ENCODE measurements at places on chromosomes 5 and 9.

DNA sequence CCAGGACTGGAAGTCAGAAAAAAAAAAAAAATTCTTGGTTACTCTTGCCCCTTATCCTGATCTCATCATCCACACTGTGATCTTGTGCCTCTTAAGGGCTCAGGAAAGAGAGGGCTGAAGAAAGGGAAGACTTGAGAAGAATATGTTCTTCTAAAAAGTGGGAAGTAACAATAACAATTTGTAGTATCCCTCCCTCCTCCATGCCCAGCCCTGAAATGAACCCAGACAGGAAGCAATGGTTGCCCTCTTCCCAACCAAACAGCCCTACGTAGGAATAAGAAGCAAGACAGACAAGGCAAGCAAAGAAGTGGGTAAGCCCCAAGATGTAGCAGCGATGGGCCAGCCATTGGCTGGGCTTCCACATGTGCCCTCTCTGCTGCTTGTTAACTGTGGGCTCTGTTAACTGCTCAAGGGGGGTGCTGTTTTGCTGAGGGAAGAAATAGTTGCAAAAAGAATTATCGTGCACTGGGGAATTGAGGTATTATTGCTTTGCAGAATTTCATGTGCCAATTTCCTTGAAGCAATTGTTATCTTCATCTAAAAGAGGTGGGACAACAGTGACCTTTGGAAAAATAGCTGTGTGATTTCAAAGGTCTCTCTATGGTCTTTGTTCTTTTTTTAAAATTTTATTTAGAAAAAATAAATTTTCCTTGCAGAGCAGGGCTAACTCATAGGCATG, 146.6 kb upstream of the PCA3 start:
- no peak for DNase-seq

GRCh38 chr5:68565427-68565826, 349.9 kb downstream of the PIK3R1 start:
- DNase-seq: no peak

DNA sequence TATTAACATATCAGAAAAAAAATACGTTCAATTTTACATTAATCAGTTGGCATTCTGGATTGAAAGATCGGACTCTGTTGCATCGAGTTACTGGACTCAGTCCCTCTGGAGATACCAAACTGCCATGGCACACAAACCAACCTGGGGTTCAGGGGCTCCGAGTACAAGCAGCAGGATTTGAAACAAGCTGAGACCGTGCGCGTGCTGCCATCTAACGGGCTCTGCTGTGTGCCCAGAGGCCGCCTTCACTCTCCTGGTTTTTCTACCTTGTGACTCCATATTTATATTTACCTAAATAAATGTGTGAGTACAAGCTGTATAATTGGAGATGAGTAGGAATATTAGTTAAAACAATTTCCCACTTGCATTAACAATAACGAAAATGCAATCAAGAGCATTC, 48.2 kb downstream of the ANXA1 start:
- no peak for DNase-seq

- DNase-seq: no peak
Observed at GRCh38 chr5:147893820-147894219, 12.5 kb downstream of the C5orf46 start.

All from activated gamma-delta T cell treated with Interleukin-2 at 50 U/mL for 16 hours (primary cell).